ENCODE measurements at places on chromosomes 3 and 15.
A peak's percentile ranks its signal among the peaks of the same experiment; 100 is the strongest.

DNA sequence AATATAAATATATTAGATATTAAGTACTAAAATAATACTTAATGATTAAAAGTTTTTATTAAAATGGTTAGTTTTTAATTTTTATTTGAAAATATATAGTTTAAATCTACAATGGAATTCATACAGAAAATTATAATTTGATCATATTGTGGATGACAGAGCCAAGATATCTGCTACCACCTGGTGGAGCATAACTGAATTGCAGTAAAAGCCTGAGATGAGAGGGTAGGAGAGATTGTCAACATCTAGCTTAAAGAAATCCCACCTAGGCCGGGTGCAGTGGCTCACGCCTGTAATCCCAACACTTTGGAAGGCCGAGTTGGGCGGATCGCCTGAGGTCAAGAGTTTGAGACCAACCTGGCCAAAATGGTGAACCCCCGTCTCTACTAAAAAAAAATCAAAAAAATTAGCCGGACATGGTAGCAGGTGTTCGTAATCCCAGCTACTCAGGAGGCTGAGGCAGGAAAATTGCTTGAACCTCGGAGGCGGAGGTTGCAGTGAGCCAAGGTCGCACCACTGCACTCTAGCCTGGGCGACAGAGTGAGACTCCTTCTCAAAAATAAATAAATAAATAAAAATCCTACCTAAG, 25.1 kb upstream of the CSTA start:
- peak; percentile 6 for DNase-seq

DNA sequence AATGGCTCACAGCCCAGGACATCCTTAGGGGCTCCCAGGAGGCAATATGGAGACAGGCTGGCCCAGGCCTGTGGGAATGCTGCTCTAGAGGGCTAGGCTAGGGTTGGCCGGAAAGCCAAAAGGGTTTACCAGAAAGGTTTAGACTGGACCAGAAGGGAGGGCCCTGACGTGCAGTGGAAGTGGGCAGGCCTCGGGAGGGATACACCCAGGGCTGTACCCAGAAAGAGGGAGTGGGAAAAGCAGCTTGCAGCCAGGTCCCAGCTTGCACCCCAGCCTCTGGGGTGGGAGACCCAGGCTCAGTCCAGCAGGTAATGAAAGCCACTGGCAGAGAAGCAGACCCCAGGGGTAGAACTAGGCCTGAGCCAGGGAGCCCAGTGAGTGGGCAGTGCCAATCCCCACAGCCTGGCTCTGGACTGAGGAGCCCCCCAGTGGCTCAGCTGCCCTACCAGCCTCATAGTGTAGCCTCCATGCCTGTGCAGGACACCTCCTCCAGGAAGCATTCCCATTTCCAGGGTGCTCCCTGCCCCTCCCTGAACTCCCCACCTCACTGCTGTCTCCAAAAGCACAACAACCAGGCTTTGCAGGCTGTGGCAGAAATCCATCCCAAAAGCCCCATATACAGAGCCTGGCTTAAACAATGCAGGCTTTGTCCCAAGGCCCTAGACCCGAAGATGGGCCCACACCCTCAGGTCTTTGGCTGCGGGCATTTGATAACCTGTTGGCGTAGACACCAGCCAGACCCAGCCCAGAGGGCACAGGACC, 3.5 kb downstream of the GORASP1 start:
- no peak for DNase-seq

GRCh38 chr15:67413770-67414390, 107.1 kb upstream of the C15orf61 start:
- DNase-seq = no peak

DNA sequence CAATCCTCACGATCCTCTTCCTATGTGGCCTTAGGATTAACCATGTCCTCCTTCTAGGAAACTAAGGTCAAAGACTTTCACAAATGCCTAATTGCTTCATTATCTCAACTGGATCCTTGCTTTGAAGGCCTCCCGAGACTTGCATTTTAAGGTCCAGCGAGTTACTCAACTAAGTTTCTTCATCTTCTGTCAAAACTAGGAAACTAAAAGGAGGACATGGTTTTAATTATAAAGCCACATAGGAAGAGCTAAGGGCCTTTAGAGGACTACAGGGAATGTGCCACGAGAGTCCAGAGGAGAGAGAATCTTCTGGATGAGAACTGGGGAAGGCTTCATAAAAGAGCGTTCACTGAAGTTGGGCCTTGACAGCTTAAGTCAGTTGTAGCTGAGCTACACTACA, 87.8 kb upstream of the LPP start:
- DNase-seq = no peak

DNA sequence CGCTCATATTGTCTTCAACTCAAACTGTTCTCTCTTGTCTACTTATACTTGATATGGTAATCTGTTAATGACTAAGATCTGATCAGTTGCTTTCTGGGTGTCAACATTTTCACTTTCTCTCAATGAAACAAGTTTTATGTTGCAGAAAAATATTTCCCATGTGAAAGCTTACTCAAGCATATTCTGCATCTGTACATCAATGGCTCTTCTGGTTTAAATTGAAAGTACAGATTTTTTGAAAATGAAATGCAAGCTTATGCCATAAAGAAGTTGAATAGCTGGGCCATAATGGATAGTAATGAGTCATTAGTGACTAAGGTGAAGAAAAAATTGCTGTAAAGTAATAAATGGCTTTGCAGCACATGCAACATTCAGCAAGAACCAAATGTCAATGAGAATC, 140.7 kb downstream of the BCHE start:
- no peak for DNase-seq

DNA sequence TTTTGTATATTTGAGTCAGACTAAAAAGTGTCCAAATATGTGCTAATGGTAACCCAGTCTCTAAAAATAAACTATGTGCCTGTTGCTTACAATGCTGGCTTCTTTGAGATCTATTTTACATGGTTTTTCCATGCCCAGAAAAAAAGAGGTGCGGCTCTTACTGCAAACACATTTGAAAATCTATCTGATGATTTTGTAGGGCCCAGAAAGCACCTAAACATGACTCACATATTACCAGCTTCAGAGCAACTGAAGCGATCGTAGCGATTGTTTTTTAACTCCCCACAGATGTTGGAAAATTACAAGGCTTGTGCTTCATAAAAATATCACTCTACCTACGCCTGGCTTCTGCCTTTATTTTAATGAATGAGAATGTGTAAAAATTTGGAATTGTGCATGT, 53.5 kb downstream of the SUCNR1 start:
- DNase-seq = no peak

DNA sequence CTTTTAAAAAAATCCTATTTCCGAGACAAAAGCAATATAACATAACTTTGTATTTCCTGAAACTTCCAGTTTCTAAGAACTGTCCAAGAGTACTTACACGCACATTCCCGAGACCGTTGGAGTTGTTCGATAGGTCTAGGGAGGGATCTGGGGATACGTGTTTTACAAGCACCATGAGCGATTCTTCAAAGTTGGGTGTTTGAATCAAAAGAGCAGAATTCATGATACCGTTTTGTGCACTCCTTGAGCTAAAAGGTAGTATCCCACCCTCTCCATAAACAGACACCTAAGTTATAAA, 700 bp upstream of the EDEM1 start:
- DNase-seq = no peak

- DNase-seq = no peak
These were observed 24.9 kb downstream of the SIAH2 start for GRCh38 chr3:150737874-150738679.

DNA sequence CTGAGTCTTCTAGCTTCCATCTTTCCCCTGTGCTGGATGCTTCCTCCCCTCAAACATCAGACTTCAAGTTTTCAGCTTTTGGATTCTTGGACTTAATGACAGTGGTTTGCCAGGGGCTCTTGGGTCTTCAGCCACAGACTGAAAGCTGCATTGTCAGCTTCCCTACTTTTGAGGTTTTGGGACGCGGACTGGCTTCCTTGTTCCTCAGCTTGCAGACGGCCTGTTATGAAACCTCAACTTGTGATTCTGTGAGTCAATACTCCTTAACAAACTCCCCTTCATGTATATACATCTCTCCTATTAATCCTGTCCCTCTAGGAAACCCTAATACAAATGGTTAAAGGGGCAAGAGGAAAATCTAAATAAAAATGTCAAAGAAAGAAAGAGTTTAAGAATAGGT, 100.1 kb downstream of the ABI3BP start:
- DNase-seq = no peak

DNA sequence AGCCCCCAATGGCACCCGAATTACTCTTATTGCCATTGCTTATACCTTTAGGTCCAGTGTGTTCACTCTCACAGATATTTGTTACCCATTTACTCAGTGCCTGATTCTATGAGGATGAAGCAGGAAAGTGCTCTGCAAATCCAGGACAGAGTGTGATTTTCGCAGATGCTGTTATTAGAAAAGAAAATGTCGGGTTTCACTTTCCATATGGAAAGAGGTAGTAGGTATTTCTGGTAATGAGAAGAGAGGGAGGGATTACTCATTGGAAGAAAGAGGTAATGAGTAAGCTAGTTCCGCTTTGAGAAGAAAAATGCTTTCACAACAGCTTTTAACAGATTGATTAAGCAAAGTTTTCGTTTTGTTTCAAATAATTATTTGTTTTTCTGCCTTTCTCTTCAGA, 336.3 kb upstream of the CFAP20DC start:
- DNase-seq = no peak

DNA sequence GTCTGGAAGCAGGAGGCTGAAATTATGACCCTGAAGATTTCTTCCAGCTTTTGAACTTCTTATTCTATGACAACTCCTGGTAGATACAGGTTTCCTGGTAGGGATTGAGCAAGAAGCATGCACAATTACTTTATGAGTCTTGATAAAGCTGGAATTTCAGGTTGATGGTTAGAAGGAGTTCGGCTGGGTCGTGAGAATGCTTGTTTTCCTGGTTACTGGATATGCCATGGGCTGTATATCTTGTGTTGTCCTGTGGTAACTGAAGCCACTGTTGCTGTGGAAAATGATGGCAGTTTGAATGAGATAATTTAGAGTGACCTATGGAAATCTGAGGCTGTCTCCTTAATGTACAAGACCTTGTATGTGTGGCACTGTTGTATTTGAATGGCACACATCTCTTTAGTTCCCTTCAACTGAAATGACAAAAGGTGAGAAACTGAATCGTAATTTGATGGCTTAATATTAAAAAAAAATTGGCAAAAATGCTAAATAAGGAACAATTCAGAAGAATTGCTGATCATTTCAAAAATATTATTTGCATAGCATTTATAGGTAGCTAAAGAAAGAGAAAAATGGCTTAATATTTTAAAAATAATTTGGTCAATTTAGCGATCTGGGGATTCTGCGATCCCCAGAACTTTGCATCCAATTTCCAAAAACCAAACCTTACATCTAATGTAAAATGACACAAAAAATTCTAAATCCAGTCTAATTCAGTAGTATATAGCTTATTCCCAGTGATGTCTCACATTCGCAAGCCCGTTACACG, 1.1 kb upstream of the UBE2E1 start:
- no peak for DNase-seq

DNA sequence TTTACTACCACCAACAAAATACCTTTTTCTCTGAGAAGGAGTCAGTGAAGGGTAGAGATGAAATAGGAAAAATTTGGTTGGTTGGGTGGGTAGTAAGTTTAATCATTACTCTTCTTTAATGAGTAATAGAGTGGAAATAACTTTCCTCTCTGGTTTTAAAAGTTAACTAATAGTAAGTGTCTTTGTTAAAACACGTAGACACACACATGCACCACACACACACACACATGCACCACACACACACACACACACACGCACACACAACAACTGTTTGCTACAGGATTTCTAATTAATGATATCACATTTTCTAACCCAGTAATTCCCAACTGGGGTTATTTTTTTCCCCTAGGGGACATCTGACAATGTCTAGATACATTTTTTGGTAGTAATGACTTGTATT, 84.1 kb downstream of the CHL1 start:
- DNase-seq = no peak

GRCh38 chr15:89495638-89496145, 691 bp downstream of the RHCG start:
- no peak for DNase-seq

DNA sequence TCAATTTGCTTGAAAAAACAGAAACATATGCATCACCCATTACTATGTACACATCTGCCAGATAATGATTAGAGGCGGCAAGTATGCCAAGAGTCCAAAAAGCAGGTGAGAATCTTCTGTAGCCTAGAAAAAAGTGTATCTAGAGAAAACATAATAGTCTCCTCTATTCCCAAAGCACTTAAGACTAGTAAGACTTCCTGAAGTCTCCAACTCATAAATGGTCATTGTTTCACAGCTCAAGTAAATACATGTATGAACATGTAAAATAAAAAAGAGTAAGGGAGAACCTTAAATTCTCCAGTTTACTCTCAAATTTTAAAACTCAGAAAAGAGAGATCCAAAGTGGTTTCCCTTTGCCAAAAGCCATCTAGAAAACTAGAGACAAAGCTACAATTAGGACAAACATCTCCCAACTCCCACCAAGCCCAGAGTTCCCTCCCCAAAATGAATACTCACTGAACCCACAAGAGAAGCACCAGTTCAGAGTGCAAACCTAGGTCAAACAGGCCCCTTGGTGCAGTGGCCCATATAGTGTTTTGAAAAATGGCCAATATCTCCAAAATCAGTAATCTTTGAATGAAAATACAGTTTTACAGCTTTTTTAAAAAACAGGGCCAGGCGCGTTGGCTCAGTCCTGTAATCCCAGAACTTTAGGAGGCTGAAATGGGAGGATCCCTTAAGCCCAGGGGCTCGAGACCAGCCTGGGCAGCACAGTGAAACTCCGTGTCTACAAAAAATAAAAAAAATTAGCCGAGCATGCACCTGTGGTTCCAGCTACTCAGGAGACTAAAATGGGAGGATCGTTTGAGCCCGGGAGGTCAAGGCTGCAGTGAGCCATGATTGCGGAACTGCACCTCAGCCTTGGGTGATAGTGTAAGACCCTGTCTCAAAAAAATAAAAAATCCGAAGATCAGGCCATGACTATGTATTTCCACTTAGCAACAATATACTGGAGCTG, 11.0 kb upstream of the MAP4 start:
- no peak for DNase-seq

GRCh38 chr3:23940775-23941174, 4.3 kb upstream of the NR1D2 start:
- no peak for DNase-seq

GRCh38 chr3:15646851-15647511, 45.4 kb downstream of the BTD start:
- DNase-seq = no peak

DNA sequence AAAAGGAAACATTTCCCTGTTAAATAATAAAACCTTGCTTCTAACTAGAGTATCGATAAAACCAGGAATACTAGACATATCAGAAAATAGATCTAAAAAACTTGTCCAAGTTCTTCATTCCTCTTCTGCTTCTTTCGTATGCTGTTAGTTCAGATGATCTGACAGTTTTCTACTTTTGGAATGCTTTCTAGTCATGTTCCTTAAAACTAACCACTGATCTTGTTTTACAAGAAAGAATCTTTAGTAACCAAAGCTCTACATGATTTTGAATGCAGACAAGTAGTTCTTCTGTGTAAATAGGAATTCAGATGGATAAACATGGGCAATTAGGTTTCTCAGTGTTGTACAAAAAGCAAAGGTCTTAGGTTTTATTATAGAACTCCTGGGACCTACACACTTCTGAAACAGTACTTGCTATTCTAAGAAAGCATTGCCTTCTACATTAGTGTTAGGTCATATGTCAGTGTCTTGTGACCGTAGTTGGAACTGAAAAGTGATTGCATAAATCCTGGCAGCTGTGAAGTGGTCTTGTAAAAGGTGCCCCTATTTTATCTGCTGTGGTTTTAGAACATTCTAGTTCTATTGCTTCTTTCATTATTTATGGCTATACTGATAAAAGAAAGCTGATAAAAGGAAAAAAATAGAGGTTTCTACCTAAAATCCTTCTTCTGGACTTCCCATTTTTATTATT, 40.7 kb downstream of the SNRK start:
- no peak for DNase-seq

- no peak for DNase-seq
These were observed 82.8 kb downstream of the DUT start for GRCh38 chr15:48414015-48414414.
